ENCODE measurements at places on chromosomes 1 and 21.

- no peak for DNase-seq
Observed at GRCh38 chr1:20223551-20224419, 37.5 kb upstream of the PLA2G2C start.

DNA sequence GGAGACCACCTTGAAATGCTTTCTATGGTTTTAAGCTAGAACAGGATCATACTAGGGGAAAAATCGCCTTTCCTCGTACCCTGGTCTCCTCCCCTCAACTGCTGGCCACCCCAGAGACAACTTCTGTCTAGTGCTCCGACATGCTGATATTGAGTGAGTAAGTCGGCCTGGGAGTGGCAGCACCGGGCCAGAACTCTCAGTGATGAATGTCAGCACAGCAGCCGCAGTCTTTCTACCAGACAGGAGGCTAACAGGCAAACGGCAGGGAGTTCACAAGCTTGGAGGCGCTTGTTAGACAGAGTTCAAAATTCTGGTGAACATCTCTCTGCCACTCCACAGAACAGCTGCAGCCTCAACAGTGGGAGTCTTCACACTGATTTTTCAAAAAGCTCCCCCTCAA is 716.9 kb downstream of the ADGRL2 start:
- no peak for DNase-seq

DNA sequence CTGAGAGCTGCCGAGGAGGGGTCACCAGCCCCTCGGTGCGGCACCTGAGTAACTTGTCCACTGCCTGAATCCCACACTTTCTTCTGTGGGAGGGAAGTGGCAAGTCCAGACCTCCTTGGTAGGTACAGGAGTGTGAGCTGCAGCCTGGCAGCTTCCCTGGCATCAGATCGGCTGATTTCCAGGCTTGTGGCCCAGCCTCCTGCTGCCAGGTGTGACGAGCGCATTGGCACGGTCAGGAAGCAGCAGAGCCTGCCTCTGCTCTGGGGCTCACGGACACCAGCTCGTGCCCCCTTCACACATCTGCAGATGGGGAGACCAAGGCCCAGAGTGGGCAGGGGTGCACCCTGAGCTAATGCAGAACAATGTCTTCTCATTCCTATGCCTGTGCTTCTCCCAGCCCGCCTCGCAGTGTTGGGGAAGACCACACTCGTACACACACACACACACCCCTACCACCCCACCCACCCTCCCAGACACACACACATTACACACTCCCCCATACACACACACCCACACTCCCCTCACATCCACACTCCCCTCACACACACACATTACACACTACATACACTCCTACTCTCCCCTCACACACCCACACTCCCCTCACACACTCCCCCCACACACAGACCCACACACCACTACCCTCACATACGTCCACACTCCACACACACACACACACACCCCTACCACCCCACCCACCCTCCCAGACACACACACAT is 33.1 kb upstream of the SELENON start:
- no peak for DNase-seq

GRCh38 chr1:147586414-147586813 is 45.1 kb downstream of the BCL9 start:
- DNase-seq, result no peak

Measured in T-helper 2 cell (primary cell).